ENCODE measurements at places on chromosomes 4 and X.
A peak's percentile ranks its signal among the peaks of the same experiment; 100 is the strongest.

DNA sequence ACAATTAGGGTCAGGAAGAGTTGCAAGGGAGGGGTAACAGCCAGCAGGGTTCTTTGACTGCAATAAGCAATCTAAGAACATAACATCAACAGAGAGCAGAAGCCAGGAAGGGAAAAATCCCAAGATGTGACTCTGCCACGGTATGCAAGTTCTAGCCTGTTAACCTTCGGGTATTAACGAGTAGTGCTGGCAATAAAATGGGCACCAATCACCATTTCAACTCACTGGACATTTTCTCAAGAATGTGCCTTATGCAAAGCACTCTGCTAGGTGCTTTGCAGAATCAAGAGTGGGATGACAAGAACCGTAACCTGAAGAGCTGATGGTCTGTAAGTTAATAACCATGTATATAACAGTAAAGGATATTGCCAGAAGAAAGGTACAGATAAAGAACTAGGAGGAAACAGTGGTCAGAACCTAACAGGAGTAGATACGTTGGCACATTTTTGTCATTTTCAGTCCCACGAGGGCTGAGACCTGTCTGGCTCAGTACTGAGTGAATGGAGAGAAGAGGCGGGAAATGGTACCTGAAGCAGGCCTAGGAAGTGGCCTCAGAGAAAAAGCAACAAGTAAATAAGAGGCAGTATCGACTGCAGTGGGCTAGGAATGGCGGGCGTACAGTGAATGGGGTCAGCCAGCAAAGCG is 2.7 kb downstream of the ELOVL6 start:
- DNase-seq: no peak

DNA sequence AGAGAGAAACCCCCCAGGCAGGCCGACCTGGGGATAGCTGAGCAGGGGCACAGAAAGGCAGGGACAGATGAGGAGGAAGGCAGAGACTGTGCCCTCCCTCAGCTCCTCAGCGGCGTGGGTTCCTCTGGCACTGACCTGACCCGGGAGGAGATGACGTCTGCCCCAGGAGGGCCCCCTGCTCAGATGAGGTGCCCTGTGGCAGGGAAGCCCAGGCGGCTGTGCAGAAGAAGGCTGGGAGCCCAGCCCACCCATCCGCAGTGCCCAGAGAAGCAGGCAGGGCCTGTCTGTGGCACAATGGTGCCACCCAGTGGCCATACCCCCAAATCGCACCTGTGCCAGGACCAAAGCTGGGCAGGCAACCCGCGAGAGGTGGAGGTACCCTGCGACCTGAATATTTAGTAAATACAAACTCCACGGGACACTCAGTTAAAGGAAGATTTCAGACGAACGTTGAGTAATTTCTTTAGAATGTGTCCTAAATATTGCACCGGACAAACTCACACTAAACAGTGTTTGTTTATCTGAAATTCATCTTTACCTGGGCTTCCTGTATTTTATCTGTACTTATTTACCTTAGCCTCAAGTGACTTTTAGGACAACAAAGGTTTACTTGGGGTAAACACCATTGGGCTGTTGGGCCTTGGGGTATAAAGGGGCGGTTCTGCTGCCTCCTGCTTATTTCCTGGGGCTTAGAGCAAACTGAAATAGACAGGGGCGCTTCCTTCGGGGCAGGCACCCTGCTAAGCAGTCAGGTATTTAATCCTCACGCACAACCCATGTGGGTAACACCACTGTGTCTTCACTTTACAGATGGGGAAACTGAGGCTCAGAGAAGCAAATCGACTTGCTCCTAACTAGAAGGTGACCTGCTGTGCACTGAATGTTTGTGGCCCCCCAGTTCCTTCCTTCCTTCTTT is 46.5 kb upstream of the HMX1 start:
- peak; percentile 35 for DNase-seq

DNA sequence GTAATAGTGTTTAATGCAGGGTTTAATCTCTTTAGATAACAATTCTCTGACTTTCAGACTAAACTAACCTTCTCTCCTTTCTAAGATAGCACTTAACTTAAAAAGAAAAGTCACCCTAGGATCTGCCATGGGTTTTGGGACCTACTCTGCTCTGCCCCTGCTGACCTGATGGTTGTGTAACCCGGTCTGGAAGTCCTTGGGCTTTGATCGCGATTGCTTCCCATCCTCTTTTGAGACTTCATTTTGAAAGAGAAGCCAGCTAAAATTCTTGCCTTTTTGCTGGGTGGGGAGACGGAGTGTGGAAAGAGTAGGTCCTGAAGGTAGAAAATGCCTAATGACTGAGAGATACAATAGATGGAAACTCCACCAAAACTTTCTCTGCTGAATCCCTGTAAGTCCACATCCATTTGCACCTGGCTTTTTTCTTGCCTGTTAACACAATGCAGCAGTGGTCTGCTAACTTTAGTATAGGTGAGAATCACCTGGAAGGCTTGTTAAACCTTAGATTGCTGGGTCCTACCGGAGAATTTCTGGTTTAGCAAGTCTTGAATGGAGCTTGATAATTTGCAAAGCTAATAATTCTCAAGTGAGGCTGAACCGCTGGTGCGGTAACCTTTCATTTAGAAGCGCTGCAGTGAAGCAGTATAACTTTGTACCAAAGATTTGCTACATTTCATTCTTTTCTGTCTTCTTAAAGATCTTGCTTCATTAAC is 45.6 kb upstream of the CCSER1 start:
- DNase-seq: no peak

- DNase-seq: no peak
Observed at GRCh38 chrX:143466130-143466529, 51.1 kb downstream of the SPANXN3 start.

DNA sequence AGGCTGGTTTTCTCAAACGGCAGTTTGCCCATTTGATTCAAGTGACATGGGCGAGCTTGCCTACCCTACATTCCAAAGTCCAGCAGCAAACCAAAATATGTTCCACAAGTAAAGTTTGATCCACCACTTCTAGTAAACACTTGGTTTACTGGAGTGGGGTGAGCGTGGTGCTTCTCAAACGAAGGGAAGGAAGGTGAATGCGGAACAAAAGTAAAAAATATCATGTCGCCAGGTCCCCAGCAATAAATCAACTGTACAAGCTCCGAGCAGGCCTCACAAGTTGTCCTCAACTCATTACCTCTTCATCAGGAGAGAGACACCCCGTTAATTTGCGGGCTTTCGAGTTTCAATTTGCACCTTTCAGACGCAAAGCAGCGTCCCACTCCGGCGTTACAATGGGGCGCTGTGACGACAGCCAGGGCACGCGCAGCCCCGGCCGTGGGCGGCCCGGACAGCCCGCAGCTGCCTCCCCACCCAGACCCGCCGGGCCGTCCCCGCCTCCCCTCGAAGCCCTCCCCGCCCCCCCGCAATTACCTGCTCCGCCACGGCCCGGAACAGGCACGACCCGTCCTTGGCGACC is 1.0 kb downstream of the OTUD4 start:
- DNase-seq: peak; percentile 53

GRCh38 chr4:16597443-16597842 is 301.0 kb downstream of the LDB2 start:
- DNase-seq: no peak

- no peak for DNase-seq
Observed at GRCh38 chr4:1910643-1911042, 39.5 kb downstream of the NSD2 start.

DNA sequence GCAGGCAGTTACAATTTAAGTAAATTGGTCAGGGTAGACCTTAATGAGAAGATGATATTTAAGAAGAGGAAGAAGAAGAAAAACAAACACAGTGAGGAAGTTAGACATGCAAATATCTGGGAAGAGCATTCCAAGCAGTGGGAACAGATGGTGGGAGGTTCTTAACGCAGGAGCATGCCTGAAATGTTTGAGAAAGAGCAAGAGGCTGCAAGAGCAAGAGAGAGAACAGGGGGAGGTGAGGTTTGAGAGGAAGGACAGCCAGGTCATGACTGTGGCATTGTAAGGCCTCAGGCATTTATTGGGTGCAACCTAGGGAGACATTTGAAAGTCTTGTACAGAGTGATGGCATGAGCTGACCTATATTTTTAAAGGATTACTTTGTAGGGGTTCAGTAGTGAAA is 136.0 kb downstream of the UGT8 start:
- DNase-seq: no peak

GRCh38 chrX:4550018-4550417 is 836.6 kb upstream of the PRKX start:
- DNase-seq: no peak

- peak; percentile 17 for DNase-seq
Observed at GRCh38 chrX:65985922-65986588, 53.8 kb downstream of the VSIG4 start.

- no peak for DNase-seq
Observed at GRCh38 chrX:20527558-20528011, 260.9 kb upstream of the RPS6KA3 start.

- DNase-seq: no peak
Observed at GRCh38 chr4:87908336-87908735, 67.2 kb upstream of the SPP1 start.

GRCh38 chrX:144327495-144327894 is 443.6 kb downstream of the UBE2NL start:
- no peak for DNase-seq

- DNase-seq: no peak
Observed at GRCh38 chr4:129144755-129145206, 48.8 kb downstream of the C4orf33 start.

DNA sequence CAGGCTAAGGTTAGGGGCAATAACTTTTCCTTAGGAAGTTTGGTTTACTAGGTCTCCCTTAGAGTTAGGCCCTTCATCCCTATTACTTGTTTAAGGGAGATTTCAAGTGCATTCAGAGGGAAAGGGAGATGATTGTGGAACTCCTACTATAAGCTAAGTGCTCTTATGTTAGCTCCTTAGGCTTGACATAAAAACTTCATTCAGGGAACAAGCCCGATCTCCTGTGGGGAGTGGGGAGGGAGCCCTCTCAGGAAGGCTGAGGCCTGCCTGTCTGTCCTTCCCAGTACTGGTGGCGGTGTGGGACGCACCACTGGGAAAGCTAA is 8.0 kb downstream of the KLF3 start:
- DNase-seq: no peak

GRCh38 chr4:40719008-40719623 is 30.6 kb upstream of the NSUN7 start:
- DNase-seq: no peak

- no peak for DNase-seq
Observed at GRCh38 chr4:8910100-8910821, 38.6 kb upstream of the HMX1 start.

DNA sequence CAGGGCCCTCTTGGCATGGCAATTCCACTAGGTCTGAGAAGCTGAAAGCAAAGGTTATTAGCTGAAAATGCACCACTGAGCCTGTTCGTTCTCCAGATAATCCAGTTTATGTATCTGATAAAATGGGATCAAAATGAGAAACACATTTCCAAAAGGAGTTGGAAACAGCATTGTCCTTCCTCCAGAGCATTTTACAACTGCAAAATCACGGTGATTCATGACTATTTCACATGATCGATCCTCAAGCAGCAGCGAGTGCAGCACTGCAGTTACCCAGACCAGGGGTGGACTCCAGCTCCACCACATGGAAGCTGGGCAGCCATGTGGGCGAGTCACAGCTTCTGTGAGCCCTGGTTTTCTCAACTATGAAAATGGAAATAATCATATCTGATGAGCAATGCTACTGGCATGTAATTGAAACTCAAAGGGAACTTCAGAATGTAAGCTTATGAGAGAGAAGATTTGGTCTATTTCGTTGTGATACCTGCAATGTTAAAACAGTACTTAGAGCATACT is 78.7 kb upstream of the MSX1 start:
- no peak for DNase-seq

DNA sequence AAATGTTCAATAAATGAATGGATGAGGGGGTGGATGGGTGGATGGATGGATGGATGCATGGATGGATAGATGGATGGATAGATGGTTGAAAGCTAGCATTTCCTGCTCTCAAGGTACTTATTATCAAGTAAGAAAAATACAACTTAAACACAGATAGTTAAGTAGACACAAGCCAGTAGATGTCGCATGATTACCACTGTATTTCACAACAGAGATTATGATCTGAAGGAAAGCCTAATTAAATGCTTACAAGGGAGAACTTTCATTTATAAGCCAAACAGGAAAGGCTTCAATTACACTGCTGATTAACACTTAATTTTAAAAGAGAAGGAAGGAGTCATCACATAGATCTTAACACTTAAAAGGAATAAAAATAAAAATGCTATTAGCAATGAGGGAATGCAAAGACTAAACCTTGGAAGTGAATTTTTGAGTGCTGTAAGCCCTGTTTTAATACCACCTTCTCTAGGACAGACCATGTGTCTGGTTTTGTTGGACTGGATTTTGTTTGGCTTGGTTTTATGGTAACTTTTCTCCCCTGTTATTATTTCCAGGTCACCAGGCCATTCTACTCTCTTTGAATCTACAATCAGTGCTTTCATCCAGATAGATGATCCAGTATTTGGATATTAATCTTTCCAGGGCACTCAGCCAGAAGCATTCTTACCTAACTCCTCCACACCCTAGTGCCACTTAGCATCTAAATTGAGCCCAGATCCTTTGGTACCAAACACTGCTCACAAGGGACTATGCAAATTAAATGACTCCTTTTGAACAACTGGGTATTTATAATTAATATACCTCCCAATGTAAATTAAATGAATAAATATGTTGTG is 75.5 kb upstream of the SLC39A8 start:
- no peak for DNase-seq

DNA sequence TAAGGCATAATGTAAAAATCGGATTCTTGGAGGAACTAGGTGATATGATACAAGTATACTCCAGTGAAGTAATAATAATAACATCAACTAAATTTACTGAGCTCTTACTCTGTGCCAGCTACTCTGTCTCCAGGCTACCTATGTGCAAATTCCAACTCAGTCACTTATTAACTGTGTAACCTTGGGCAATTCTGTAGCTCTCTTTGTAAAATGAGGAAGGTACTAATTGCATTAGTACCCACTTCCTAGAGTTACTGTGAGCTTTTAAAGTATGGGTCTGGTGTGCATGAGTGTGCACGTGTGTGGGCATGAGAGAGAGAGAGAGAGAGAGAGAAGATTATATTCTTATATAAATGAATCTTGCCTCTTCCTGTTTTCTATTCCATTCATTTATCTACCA is 169.9 kb downstream of the KCNIP4 start:
- DNase-seq: no peak

All from stimulated activated CD8-positive, alpha-beta memory T cell treated with anti-CD3 and anti-CD28 coated beads, Interleukin-2, amount 100 ng/mL, for 1 hour (primary cell).